ENCODE measurements at places on chromosomes 2 and 18. TPM values are rescaled to one million over a fixed set of nuclear protein-coding genes. Genes with fewer than 3 reads are reported as not detected.

SOCS6 gene
- 29.9 TPM for total RNA-seq

IL1RL2 gene
- total RNA-seq, result 2.3 TPM

CPS1 gene
- 5.5 TPM for total RNA-seq

DNA sequence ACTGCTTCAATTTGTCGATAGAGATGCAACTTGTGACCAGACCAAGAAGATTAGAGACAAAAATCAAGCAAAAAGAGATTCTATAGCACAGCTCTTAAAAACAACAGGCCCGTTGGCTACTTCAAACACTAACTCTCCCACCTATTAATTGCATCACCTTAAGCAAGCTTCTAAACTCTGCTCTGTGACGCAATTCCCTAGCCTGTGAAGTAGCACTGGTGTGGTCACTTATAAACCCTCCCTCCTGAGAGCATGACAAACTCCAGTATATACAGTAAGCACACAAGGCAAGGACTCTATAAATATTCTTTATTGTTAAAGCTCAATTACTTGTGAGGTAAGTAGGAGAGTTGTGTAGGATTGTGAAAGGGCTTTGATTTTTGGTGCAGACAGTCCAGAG is 72.3 kb downstream of the CMPK2 start:
- no peak for DNase-seq

- DNase-seq, result no peak
Observed at GRCh38 chr2:207891086-207891844, 121.6 kb upstream of the FZD5 start.

DNA sequence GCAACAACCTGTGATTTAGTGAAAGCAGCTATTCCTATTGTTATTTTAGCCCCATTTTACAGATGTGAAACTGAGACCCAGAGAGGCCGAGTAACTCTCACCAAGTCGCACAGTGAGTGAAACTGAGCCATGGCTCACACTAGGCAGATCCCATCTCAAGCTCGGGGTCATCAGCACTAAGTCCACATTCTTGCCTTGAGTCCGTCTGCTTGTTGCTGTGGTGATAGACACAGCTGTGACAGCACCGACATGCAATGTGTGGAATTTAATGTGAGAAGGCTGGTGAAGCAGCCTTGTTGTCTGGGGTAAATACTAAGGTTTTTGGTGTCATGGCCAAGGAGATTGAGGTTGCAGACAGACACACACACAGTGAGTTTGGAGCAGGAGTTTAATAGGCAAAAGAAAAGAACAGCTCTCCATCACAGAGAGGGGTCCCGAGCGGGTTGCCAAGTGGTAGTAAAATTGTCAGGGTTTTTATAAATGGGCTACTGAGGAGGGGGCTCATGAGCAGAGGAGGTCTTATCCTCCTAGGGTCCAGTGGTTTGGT is 40.2 kb upstream of the GMCL1 start:
- no peak for DNase-seq

DNA sequence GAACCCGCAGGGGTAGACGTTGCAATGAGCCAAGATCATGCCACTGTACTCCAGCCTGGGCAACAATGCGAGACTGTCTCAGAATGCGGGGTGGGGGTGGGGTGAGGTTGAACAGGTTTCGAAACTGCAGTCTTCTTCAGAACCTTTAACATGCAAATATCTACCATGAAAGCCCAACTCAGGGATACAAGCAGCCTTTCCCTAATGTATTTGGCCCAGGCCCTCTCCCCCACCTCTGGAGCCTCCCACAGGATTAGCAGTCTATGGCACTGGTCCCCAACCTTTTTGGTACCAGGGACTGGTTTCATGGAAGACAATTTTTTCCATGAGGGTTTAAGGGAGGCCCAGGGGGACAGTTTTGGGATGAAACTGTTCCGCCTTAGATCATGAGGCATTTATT is 53.5 kb downstream of the CCBE1 start:
- no peak for DNase-seq

GRCh38 chr2:114933671-114934241 is 491.3 kb downstream of the DPP10 start:
- no peak for DNase-seq

- no peak for DNase-seq
Observed at GRCh38 chr18:60929966-60930365, 403.3 kb upstream of the CDH20 start.
